NCI-H2081 (cell line): ENCODE measurements at places on chromosomes 12 and 14.

DNA sequence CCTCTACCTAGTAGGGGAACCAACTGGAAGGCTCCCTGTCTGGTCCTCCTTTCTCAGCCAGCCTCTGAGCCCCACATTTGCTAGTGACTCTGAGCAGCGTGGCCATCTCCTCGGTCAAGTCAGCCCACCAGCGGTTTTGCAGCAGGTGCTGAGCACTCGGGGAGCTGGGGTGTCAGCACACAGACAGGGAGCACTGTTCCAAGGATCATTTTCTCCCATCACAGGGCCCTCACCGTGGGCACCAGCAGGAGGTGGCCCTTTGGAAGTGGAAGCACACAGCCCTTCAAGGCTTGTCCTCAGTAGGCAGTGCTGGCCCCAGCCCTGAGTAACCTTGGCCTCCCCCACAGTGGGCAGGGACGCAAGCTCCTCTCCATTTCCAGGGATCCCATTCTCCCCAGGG is 24.1 kb upstream of the EML1 start:
- no peak for DNase-seq

GRCh38 chr12:132208153-132208823 is 64.0 kb downstream of the NOC4L start:
- no peak for DNase-seq

GRCh38 chr12:4379405-4379804 is at the start of gene FGF23:
Gene FGF23, minus strand, starts transcription at chr12:4379712. Its CDS starts 130 bp downstream, at chr12:4379582.
- DNase-seq: no peak

DNA sequence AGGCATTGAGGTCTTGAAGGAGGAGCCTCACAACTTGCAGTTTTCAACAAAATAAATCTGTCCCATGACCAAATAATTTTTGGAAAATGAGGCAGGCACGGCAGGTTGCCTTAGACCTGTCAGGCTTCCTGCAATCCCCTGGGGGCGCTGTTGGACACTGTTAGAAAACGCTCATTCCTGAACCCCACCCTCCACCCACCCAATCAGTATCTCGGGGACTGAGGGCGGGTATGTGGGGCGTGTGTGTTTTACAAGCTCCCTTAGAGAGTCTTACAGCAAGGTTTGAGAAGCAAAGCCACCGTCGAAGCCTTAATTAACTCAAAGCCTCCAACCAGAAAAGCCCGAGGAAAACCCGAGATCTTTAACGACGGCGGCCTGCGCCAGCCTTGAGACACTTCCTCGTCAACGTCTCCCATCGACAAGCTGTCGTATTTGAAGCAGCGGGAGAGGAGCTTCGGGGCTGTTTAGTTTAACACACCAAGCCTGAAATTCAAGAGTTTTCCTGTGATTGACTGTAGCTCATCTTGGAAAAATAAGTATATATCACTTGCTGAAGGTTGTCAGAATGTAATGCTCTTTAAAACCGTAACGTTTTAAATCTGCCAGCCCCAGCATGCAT is 123.0 kb downstream of the GLT1D1 start:
- no peak for DNase-seq

DNA sequence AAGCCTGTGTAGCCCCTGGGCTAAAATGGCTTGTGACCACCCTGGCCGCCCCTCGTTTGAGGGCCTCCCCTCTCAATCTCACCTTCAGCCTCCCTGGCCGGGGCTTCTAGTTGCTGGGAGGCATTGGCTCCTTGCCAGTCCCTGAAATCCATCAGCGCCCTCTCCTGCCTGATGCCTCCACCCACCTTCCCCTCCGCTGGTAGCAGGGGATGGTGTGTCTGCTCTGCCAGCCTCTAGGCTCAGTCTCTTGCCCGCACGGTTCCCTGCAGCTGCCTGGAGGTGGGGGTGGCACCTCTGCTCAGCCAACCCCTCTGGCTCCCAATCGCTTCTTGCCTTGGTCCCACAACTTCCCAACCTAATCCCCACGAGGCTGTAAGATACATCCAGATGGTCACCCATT is 167.9 kb downstream of the PHETA1 start:
- DNase-seq: no peak

- no peak for DNase-seq
Observed at GRCh38 chr12:131331148-131331750, 377.5 kb downstream of the ADGRD1 start.

DNA sequence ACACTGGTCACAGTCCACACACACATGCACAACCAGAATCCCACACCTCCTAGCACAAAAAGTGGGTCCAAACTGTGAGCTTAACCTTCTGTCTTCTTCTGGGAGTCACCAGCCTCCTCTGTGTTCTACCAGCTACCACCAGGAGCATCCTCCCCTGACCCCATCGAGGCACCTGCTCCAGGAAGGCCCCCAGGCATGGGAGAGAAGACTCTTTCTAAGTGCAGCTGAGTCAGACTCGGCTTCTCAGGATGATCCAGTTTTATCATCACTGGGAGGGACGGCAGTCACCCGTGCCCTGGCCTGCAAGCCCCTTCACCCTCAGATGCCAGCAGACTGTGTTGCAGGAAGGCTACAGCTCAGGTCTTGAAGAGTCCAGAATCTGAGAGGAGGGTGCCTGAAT is 7.9 kb upstream of the ENDOU start:
- no peak for DNase-seq

- no peak for DNase-seq
Observed at GRCh38 chr12:1616233-1617066, 12.6 kb upstream of the WNT5B start.

DNA sequence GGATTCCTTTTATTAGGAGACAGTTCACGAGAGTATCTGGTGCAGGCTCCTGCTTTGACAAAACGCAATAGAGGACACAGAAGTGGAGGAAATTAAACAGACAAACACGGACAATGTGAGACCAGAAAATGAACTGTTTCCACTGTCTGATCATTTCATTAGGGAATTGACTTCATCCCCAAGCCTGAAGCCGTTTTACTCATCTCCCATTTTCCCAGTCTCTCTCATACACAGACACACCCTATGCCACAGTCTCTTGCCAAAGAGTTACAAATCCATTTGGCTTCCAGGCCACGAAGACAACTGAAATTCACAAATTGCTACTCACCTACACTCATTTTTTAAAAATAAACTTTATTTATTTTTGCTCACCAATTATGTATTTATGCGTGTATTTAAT is 1087.8 kb upstream of the TMEM132C start:
- DNase-seq: no peak

- DNase-seq: no peak
Observed at GRCh38 chr12:10283027-10283426, 24.6 kb upstream of the KLRD1 start.

DNA sequence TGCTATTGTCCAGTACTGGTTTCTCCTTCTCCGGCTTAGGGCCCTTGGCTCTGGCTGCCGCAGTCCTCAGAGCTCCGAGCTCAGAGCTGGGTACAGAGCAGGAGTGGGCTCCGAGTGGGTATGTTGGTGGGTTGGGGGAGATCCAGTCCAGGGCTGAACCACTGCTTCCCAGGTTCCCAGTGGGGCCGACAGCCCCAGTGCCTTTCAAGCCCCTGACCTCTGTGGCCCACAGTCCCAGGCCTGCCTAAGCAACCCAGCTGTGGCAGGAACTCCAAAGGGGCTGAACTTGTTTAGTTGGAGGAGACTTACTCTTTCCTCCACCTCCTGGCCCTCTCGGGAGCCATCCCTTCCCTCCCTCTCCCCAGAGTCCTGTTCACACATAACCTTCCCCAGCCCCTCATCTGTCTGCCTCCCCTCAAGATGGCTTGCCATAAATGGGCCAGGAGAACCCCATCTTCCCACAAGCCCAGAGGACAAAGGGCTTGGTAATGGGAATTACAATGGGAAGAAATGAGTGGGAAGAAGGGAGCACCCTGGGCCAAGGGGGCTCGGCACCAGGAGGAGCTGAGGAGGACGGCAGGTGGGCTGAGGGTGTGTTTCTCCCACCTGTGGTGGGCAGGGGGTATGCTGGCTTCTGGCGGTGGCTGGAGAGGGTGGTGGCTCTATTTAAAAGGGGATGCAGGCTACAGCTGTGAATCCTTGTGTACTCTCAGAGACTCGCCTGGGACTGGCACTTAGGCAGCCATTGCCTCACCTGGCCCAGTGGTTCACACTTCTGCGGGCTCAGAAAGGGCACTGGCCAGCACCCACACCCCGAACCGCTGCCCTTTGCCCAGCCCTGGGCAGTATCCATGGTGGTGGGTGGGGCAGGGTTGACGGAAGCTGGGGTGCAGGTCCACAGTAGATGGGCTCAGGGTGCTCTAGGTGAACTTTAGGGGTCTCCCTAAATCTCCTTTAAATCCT is 3.8 kb upstream of the MYH6 start:
- DNase-seq: no peak

DNA sequence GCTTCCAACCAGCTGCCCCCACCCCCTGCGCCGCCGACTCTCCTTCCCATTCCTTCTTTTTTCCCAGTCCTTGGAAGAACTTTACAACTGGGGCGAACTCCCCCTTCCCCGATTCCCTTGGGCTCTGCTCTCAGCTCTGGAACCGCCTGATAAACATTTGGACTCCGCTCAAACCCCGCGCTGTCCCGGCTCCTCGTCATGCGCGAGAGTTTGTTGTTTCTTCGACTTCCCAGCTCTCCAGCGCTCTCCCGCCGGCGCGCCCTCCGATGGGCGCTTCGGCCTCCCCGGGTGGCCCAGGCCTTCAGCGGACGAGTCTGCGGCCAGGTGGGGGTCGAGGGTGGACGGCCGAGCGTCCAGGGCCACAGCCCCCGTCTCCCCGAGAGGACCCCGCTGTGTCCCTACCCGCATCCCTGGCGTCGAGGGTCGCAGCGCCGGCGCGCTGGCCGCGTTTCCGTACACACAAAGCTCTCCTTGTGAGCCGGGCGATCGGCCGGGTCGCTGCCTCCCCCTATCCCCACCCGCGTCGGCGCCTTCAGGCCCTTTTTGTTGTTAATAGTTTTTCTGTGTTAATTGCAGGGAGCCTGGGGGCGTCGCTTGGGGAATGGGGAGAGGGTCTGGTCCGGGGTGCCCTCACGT is 847 bp downstream of the MMP14 start:
- DNase-seq: no peak

- DNase-seq: no peak
Observed at GRCh38 chr14:26860111-26860510, 262.3 kb upstream of the NOVA1 start.

GRCh38 chr12:47686645-47687240 is 19.1 kb downstream of the RPAP3 start:
- peak; percentile 37 for DNase-seq

DNA sequence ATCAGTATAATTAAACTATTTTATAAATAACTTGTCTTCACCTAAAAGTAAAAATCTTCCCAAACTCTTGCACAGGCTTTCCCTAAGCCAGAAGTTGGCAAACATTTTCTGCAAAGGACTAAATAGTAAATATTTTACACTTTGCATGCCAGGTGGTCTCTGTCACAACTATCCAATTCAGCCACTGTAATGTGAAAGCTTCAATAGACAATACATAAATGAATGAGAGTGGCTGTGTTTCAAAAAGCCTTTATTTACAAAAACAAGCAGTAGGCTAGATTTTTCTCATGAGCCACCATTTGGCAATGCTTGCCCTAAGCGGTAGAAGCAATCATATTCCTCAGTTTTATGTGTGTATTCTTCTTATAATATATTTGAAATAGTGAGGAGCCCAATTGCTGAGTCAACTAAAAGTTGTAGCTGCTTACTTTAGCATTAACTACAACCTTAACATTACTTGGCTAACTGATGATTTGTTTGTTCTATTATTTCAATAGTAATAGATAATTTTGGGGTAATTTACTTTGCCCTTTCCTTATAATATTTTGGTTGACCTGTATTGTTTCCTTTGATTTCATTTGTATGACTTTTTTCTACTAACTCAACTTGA is 236.0 kb upstream of the SYT1 start:
- no peak for DNase-seq

DNA sequence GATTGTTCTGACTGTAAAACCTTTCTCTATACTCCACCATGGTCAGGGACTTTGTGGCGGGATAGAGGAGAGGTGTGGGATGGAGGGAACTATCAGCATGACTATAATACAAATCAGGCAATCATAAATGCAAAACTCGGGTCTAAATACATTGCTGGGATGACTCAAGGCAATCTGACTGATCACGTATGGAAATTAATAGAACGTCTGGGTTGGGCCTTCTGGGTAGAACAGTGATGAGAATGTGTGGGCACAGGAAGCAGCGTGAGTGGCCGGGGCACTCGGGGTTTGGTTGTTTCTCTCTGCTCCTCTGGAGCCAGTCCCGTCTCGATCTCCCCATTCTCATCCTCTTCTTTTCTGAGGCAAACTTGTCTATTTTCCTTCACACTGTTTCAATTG is 485.8 kb downstream of the VRK1 start:
- DNase-seq: no peak
